Fibroblast of lung (primary cell): ENCODE measurements at places on chromosomes 7 and 10.
A peak's percentile ranks its signal among the peaks of the same experiment; 100 is the strongest.

GRCh38 chr10:23402856-23403255 is 36.0 kb upstream of the OTUD1 start:
- DNase-seq: no peak

- peak; percentile 6 for DNase-seq
Observed at GRCh38 chr10:132904814-132905649, 37.3 kb downstream of the CFAP46 start.

DNA sequence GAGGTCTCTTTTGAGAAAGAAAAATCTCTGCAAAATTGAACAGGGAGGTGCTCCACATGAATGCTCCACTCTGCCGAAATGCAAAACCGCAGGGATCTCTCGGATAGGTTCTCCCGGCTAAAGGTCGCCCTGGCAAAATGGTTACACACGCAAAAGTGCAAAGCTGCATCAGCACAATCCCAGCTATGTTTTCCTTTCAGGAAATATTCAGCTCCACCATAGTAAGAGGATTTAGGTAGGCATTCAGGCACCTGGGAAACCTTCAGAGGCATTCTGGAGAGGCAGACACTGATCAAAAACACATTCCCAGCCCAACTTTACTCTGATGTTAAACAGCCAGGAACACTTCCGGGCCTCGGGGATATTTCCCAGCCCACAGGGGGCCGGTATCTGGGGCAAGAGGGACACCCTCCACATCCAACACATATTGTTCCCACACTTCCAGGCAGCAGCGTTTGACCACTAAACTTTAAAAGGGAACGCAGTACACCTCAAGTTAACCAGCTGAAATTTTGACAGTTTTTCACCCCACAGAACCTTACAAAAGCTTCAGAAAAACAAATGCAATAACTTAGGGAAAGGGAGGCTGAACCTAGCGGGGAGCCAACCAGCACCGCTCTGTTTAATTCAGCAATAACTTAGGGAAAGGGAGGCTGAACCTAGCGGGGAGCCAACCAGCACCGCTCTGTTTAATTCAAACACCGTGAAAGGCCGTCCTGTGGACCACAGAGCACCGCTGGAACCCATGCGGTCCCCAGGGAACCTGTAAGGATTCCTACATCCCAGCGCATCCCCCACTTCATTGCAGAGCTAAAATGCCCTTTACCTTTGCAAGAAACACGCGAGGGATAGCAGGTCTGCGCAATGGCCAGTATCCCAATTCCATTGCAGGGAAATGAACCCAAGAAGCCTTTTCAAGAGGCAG is 45.9 kb downstream of the TNS3 start:
- DNase-seq: peak; percentile 37

DNA sequence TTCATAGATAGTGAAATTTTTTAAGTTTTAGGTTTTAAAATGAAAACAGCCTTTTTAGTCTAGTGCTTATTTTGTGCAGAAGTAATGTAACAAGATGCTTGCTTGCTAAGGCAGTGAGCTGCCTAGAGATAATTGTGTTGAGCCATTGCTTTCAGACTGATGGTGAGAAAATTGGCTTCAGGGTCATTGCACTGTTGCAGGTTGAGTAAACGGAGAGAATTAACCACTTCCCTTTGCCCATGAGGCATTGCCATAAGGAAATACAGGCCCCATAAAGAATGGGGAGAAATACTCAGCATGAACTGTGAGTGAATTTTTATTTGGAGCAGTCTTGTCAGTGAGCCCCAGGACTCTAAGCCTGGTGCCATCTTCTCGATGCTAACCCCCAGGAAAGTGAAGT is 140.5 kb downstream of the LRRC4 start:
- no peak for DNase-seq

- DNase-seq: peak; percentile 45
Observed at GRCh38 chr10:69567920-69568319, 5.3 kb downstream of the NEUROG3 start.

DNA sequence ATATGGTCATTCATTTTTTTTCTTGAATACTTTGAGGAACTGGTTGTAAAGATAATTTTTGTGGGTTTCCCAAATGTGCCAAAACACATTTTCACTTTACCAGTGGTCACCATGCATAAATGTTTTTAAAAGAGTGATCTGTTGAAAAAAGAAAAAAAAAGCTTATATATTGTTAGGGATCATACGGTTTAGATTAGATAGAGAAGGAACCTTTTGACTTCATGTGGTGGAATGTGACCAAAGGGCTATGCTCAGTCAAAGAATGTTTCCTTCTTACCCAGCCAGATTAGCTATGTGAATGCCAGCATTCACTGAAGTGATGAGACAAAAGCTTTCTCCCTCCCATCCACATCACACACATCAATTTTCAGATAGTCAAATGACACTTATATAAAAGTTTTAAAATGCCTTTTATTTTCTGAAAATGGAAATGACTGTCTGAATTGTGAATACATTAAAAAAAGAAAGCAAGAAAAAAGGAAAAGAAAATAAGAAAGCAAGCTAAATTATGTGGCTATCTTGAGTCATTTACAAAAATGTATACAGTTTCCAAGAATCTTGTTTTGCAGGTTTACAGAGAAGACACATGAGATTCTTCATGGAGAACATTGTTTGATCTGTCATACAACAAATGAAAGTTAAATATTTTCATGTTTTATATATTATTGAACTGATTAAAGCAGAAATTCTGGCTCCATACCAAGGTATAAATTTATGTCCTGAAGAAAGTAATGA is 8.6 kb upstream of the CPED1 start:
- peak; percentile 50 for DNase-seq

DNA sequence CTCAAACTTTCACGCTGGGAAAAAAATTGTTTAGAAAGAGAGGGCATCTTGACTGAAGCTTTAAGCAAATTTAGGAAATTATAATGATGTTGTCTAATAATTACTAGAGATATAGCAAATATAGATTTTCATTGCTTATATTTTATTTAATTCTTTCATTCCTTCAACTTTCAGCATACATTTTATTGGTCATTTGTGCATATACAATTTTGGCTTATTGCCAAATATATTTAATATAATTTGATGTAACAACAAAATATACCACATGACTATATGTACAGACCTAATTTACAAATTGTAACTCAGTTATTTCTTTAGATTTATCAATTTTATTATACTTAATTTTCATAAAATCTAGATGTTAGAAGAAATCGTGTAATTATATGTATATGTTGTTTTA is 390.1 kb downstream of the ATRNL1 start:
- DNase-seq: no peak

- DNase-seq: peak; percentile 28
Observed at GRCh38 chr7:18515067-18515466, 19.5 kb downstream of the HDAC9 start.

DNA sequence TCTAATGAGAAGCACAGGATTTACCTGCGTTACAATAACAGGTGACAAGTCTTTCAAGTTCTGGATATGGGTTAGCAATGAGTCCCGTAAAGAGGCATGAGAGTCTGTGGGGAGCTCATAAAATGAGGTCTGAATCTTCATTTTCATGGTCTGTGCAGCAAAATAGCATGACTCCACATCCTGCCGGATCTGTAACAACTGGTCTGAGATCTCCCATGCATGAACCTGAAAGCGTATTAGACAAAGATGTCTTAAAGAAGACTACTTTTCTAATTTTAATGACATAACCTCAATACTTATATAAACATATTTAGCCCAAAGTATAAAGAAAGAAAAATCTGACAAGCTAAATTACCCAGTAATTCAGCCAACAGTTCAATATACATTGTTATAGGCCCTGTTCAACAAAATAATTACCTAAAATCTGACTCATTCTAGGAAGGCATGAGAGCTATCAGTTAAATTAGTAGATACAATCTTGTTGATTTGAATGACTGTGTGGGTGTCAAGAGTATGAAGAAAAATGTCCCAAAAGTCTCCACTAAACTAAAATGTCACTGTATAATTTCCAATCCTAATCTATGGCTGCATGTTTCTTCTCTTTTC is 36.9 kb downstream of the TNPO3 start:
- no peak for DNase-seq

DNA sequence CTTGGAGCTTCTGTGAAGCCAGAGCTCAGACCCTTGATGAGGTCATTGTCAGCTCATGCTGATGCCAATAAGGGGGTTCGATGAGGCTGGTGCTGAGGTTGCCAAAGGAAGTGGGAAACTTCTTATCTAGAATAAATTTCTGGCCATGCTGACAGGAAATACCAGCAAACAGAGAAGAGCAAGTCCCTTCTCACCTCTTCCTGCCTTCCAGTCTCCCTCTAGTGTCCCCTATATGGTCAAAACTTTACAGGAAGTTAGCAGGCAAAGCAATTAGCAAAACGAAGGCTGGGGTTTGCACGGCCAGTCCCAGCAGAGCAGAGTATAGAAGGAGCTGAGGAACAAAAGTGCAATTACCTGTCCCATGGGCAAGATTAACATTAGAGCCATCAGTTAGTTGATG is 15.1 kb upstream of the NEUROG3 start:
- DNase-seq: no peak

- DNase-seq: no peak
Observed at GRCh38 chr10:101831169-101831811, 12.3 kb downstream of the KCNIP2 start.

GRCh38 chr7:35727571-35727970 is 32.6 kb upstream of the HERPUD2 start:
- no peak for DNase-seq

GRCh38 chr7:129228633-129229032 is 3.8 kb downstream of the AHCYL2 start:
- DNase-seq: no peak

DNA sequence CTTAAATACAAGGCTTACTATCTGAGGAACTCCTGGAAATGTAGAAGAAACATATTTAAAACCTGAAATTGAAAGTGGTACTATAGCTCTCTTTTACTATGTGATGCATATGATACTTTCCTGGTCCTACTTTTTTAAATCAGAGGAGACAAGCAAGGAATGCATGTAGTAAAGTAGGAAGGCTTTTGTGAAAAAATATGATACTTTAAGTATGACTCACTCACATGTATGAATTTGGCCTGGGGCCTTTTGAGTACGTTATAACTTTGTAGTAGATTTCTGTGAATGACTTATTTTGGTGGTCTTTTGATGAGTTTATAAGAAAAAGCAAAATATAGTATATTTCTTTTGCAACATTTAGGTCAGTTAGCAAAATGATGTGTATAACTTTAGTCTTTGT is 53.8 kb downstream of the TAX1BP1 start:
- DNase-seq: peak; percentile 39

DNA sequence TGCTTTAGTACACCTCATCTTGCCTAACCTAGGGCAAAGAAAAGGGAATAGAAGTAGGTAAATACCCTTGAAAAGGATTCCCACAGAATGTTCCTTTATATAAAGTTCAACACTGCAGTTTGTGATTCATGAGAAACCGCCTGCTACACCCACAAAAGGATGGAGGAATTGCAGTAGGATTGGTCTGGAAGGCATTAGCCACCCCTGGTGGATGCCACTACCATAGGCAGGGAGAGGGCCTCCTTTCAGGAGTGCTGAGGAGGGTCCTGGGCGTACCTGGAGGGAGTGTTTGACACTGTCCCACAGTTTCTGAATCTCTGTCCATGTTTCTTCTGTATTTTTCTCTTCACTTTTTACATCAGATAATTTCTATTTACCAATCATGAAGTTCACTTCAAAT is 221.8 kb upstream of the TMEM72 start:
- DNase-seq: no peak

- DNase-seq: no peak
Observed at GRCh38 chr10:46227936-46228562, 58.7 kb upstream of the ANTXRL start.

DNA sequence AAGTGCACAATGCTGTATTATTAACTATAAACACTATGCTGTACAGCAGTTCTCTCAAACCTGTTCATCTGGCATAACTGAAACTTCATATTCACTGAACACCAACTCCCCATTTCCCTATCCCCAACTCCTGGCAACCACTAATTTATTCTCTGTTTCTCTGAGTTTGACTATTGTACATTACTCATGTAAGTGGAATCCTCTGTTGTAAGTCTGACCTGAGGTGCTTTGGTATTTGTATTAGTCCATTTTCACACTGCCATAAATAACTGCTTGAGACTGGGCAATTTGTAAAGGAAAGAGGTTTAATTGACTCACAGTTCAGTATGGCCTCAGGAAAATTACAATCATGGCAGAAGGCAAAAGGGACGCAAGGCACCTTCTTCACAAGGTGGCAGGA is 266.3 kb downstream of the PPP1R3A start:
- no peak for DNase-seq

DNA sequence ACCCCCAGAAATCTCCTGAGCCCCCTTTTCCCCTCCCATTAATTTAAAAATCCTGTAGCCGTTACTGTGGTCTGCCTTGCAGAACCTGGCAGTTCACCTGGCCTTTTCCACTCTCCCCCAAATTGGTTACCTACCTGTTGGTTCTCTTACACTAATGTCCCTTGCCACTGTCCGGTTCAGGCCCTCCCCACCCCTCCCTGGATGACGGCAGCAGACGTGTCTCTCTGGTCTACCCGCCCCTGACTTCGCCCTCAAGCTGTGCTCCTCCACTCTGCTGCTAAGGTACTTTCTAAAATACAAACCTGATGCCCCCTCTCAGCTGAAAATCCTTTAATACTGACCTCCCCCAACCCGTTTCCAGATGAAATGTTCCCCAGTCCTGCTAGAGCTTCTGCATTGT is 15.6 kb upstream of the SH3PXD2A start:
- DNase-seq: no peak
